Right lung (tissue), 10 donors: ENCODE measurements at places on chromosomes 7 and 10.

- peak; percentile 30 for DNase-seq
Measured at GRCh38 chr10:12961416-12962205, 39.9 kb downstream of the CCDC3 start.

GRCh38 chr7:24597014-24597413 lies 23.8 kb downstream of the PALS2 start:
- DNase-seq: no peak

GRCh38 chr10:60417901-60418300 lies 28.2 kb upstream of the ANK3 start:
- no peak for DNase-seq

DNA sequence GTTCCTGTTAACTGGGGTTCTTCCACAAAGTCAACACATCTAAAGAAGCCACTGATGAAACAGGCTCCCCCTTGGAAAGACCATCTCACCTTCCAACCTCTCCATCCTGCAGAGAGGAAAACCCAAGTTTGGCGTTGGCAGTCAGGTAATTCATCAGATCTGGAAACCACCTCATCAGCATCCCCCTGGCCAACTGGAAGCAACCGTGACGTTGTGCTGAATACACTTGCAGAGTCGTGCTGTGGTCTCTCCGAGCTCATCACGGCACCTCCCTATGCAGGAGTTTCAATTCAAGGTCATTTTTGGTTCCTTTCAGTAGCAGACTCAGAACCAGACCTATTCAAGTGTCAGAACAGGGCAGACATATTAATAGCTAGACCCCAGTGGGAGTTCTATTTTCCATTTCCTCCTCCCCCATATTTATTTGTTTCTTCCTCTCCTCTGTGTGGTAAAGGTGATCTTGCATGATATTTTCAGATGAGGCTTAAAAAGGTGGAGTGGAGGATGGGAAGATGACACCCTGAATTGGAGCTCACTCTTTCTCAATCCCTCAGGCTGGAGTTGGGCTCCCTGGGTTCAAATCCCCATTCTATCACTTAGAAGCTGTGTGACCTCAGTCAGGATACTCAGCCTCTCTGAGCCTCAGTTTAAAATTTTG lies 149.1 kb upstream of the ADO start:
- no peak for DNase-seq
